Vagina (tissue), 2 donors: ENCODE measurements at places on chromosomes 11 and 22. TPM values are rescaled to one million over a fixed set of nuclear protein-coding genes. Genes with fewer than 3 reads are reported as not detected.

Gene MS4A3
- total RNA-seq, result not detected

- H3K27me3 ChIP-seq, result no peaks in the 10 kb centered on the region
- H3K27ac ChIP-seq, result no peak overlapping the region
- no peaks in the 10 kb centered on the region for H3K4me1 ChIP-seq
- H3K4me3 ChIP-seq, result no peak overlapping the region
These were observed 22.0 kb downstream of the TP53AIP1 start for GRCh38 chr11:128920666-128921065.

DNA sequence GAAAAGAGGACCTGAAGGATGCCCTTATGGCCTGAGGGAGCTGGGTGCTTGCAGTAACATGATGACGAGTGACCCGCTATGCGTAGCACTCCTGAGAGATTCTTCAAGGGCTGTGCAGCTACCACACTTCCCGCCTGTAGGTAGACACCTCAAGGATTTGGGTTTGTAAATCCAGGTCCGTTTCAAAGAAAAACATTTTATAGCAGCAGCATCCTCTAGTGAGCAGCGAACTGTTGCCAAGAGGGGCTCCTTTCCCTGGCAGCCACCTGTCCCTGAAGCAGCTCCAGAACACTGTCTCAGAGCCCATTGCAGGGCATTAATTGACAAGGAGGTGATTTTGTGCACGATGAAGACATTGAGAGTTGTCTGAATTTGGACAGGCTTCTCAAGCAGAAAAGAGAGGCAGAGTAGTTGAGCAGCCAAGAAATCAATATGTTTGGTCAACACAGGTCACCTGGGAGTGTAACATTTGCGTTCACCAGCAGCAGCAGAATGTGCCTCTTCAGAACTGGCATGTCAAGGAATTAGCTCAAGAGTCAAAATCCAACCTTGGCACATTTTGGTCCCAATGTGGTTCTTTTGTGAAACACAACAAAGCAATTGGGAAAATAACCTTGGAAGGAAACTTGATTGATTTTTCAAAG is 209.8 kb upstream of the MTNR1B start:
- no peak overlapping the region for H3K27ac ChIP-seq
- no peaks in the 10 kb centered on the region for H3K4me1 ChIP-seq
- DNase-seq, result no peak
- H3K36me3 ChIP-seq, result no peaks in the 10 kb centered on the region
- no peak overlapping the region for H3K4me3 ChIP-seq

GRCh38 chr11:1409108-1409851 is 19.5 kb downstream of the BRSK2 start:
- H3K27ac ChIP-seq, result no peak overlapping the region
- H3K4me1 ChIP-seq, result no peaks in the 10 kb centered on the region
- no peak for DNase-seq
- no peaks in the 10 kb centered on the region for H3K27me3 ChIP-seq
- no peaks in the 10 kb centered on the region for H3K36me3 ChIP-seq

DNA sequence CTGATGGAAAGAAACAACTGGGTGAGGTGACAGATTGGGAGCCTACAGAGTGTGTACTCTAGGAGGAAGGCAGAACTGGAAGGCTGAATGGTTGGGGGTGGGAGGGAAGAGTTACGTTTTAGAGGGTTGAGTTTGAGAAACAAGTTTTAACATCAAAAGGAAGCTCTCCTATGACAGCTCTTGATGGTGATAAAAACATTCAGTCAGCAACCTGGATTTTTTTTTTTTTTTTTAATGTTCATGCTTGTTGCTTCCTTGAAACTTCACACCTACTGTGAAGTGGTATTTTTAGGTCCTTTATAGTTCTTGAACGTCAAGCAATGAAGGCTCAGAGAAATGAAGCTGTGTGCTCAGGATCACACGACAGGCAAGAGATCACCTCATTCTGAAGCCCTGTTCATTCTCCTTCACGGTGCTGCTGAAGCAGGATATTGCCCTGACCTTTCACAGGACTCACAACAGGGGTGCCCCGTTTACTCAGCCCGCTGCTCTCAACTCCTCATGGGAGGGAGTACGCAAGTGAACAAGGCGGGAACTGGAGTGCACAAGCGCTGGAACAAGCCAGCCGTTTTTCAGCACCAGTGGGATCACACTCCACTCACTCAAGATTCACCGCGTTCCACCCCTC is 1.6 kb upstream of the TMEM109 start:
- H3K4me1 ChIP-seq, result peaks cover 32% of the 10 kb centered on the region
- DNase-seq, result no peak
- H3K27ac ChIP-seq, result peak overlapping the region; percentile 93
- no peak overlapping the region for H3K4me3 ChIP-seq
